Activated CD4-positive, alpha-beta T cell treated with anti-CD3 and anti-CD28 coated beads for 24 hours (primary cell): ENCODE measurements at places on chromosomes 4 and X.

GRCh38 chr4:85966373-85966772 is 393.5 kb downstream of the MAPK10 start:
- no peak for DNase-seq

DNA sequence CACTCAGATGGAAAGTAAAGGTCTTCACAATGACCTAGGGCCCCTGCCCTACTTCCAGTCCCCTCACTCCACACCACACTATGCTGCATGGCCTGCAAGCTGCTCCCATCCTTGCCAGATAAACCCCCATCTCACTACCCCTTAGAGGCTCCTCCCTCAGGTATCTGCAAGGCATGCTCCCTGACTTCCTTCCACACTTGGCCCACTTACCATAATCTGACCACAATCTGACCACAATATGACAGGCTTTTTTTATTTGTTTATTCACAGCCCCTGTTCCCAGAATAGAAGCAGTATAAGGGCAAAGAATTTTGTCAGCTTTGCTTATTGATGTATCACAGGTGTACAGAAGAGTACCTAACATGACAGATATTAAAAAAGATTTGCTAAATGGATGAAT is 124.7 kb downstream of the CAMK2D start:
- DNase-seq, result no peak

GRCh38 chrX:113422323-113422722 is 581.7 kb upstream of the AMOT start:
- DNase-seq, result no peak

GRCh38 chrX:28379103-28379502 is 208.1 kb upstream of the IL1RAPL1 start:
- no peak for DNase-seq

DNA sequence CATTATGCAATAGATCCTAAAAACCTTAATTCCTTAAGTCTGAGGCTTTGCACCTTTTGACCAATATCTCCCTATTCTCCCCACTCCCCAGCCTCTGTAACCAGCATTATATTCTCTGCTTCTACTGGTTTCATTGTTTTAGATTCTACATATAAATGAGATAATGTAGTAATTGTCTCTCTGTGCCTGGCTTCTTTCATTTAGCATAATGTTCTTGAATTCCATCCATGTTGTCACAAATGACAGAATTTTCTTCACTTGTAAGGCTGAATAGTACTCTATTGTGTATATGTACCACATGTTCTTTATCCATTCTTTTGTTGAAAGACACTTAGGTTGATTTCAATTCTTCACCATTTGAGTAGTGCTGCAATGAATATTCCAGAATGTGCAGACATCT is 66.0 kb downstream of the MAGEC1 start:
- no peak for DNase-seq

DNA sequence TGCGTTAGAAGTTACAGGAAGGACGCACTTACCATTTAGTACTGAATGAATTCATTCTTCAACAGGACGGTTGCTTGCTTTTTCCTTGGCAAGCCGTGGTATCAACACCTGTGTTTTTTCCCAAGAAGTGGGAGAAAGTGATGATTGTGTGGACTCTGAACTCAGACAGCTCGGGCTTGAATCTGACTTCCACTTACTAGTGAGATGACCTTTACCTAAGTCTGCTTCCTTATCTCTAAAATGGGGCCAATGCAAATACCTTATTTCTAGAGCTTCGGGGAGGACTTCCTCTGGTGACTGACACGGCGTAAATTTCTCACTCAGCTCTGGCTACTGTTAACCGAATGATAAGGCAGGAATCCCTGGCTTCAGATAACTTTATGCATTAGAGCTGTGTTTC is 146.8 kb upstream of the RBPJ start:
- DNase-seq, result no peak

- DNase-seq, result no peak
These were observed 111.4 kb downstream of the TSPAN5 start for GRCh38 chr4:98546910-98547594.

DNA sequence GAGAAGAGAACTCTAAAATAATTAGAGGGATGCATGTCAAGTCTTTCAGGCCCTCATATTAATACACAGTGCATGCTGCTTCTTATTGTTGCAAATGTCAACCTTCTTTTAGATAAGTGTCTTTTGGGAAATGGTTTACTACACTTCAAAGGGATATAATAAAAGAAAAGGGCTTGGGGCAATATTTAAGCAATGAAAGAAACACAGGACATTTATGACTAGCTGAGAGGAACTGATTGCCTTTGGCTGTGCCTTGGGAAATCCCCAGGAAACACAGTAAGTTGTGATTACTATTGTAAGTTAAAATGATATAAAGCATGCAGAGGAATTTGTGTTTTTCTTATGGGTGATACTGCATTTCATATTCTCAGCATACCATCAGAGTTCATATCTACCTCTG is 1036.2 kb upstream of the GRID2 start:
- no peak for DNase-seq

DNA sequence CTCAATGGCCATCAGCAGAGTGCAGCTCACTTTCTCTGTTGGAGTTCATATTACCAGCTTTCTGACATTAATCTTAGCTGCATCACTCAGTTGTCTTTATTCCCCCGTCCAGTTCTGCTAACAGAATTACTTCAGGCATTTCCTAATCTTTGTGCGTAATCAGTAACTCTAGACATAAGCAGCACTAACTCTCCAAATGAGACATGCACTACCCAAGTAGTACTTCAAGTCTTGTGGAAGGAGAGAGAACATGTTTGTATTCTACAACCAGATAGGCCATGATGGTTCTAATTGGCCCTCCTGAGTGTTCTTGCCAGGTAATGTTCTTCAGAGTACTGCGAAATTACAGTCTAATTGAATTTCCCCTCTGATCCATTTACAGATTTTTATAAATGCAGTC is 448.5 kb upstream of the RPS6KA3 start:
- no peak for DNase-seq

DNA sequence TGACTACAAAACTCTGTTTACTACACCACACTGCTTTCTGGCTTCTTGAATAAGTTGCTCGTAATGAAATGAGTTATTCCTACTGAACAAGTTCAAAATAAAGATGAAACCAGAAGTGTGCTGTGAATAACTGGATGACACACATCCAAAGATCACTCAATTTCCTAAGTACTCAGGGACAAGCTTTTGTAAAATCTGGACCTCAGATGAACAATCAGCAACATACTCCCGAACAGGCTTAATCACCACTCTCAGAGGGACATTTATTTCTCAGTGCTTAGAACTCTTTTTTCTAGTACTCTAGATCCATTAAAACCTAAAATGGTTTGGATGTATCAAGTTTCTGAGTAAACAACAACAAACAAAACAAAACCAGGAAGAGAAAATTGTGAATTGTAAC is 61.5 kb upstream of the EXOC1L start:
- no peak for DNase-seq

GRCh38 chrX:68658530-68658929 is 11.1 kb downstream of the STARD8 start:
- DNase-seq, result no peak

DNA sequence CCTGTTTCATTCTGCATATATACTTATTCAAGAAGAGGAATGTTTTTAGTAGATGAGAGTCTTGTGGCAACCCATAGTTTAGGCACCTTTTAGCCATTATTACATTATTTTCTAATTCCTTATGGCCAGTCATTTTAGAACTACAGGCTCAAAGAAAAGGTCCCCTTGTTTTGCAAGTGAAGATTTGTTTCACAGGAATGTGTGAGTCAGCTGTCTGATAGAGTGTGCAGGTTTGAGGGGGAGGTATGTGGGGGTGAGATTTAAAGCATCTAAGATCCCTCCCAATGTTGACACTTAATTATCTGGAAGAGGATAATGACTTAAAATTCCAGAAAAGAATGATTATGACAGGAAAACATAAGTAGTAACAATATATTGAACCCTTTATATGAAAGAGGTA is 495.6 kb downstream of the KCNIP4 start:
- no peak for DNase-seq

DNA sequence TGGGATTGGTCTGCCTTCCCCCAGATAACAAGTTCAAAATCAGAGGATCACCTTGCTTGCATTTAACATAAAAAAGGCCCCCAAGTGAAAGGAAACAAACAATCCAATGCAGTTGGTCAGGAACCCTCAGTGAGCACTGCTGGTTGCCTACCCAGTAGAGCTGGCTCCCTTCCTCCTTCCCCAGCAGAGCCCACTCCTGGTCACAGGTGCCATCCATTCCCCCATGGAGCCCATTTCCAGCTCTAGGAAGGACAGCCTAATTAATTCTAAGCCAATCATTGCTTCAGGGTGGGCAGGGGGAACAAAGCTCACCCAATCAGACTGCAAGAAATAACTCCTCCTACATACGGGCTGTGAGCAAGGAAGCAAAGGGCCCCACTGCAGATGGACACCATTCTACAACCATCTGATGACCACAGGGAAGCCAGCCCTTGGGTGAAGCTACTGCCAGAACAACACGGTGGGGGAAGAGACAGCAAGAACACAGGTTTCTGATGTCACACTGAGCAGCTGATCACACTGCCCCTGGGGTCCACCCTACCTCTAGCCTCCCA is 86.5 kb downstream of the SH3KBP1 start:
- no peak for DNase-seq

GRCh38 chrX:119984652-119985051 is 41.1 kb upstream of the NKAP start:
- no peak for DNase-seq
